ENCODE measurements at places on chromosomes 12 and 14.

GRCh38 chr14:59829469-59830337, 40.9 kb downstream of the RTN1 start:
- no peak for DNase-seq

GRCh38 chr12:18646286-18646890, 91.4 kb downstream of the PLCZ1 start:
- DNase-seq: no peak

DNA sequence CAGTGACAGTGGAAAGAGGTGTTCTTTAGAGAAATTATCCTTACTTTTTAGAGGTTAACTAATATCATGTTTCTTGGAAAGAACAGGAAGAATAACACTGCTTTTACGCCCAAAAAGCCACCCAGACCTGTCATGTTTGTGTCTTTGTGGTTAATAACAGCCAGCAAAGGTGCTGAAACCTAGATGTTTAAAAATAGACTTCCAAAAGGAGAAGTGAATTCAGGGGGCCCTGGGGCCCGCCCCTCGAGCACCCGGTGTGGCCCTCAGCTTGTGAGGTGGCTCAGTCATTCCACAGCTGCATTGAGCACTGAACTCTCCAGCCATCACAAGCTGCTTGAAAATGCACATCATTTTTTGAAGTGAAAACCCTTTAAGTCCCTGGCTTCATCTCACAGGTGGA, 20.8 kb upstream of the AMN start:
- no peak for DNase-seq

DNA sequence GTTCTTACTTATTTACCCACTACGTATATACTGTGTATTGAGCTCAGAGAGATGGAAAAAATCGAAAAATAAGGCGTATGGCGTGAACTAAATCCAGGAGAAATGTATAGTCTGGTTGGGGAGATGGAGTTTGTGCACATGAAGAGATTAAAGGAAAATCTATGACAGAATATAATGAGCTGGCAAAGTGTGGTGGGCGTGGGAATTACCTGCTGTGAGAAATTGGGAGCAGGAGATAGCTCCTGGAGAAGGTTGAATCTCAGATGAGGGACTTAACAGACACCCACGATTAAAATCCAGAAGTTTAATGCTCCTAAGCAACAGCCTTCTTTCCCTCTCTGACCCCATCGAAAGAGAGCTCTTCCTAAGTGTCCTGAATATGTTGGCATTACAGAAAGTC, 224.2 kb upstream of the FKBP4 start:
- no peak for DNase-seq
